ENCODE measurements at places on chromosomes 12 and 14. TPM values are rescaled to one million over a fixed set of nuclear protein-coding genes. Genes with fewer than 3 reads are reported as not detected.

The OLR1 gene
- not detected for total RNA-seq

GRCh38 chr12:94377599-94377998 is 82.1 kb downstream of the CEP83 start:
- ATAC-seq, result no peak

GRCh38 chr14:51307551-51307950 is 67.5 kb downstream of the TMX1 start:
- no peak for ATAC-seq

GRCh38 chr12:88575361-88575970 is 4.8 kb downstream of the KITLG start:
- ATAC-seq, result no peak

The CELA1 gene
- not detected for total RNA-seq

GRCh38 chr14:84785996-84786395 is 743.9 kb upstream of the FLRT2 start:
- no peak for ATAC-seq

DNA sequence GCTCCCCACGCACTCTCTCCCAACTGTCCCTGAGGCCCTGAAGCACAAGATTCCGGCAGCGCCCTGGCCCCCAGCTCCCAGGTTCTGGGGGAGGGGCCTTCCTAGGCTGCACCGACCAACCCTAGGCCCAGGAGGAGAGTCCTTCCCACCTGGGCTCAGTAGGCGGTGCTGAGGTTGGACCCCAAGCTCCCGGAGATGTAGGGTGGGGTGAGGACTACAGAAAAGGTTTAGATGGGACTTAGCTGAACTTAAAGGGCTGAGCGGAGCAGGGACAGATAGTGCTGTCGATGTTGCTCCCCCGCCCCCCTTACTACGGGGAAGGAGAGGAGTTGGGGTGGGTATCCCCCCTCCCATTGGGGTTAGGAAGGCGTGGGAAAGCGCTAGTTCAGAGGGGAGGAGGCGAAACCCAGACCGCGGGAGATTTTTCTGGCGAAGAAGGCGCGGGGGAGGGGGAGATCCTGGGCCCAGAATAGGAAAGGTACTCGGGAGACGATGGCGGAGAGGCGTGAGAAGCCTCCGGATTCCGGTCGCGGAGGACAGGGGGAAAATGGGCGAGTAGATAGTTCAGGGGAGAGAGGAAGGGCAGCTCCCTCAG is 4.2 kb upstream of the BAZ2A start:
- ATAC-seq, result no peak

GRCh38 chr12:68425998-68426397 is 93.8 kb upstream of the MDM1 start:
- ATAC-seq, result no peak
